Stimulated activated CD4-positive, alpha-beta T cell treated with anti-CD3 and anti-CD28 coated beads, TNF-alpha, amount 100 ng/mL, for 24 hours (primary cell): ENCODE measurements at places on chromosomes 4 and X.

- DNase-seq = no peak
Measured at GRCh38 chrX:108704839-108705238, 31.5 kb downstream of the IRS4 start.

DNA sequence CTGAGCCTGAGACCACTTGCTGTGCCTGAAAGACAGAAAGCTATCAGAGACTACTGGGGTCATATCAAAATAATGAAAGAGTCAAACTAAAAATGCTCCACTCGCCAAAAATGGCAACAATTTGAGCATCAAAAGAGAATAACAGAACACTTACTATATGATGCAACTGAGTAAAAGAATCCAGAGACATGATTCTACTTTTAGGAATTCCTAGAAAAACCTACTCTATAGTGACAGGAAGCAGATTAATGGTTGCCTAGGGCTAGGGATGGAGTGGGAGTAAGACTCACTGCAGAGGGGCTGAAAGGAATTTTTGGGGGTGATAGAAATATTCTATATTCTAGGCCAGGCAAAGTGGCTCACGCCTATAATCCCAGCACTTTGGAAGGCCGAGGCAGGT, 29.4 kb upstream of the SLAIN2 start:
- DNase-seq = no peak

- no peak for DNase-seq
Measured at GRCh38 chr4:139682309-139682708, 16.7 kb downstream of the MGST2 start.

- DNase-seq = no peak
Measured at GRCh38 chrX:40169193-40170101, 71.7 kb upstream of the BCOR start.

GRCh38 chrX:48703642-48704481, 7.3 kb downstream of the SUV39H1 start:
- no peak for DNase-seq

DNA sequence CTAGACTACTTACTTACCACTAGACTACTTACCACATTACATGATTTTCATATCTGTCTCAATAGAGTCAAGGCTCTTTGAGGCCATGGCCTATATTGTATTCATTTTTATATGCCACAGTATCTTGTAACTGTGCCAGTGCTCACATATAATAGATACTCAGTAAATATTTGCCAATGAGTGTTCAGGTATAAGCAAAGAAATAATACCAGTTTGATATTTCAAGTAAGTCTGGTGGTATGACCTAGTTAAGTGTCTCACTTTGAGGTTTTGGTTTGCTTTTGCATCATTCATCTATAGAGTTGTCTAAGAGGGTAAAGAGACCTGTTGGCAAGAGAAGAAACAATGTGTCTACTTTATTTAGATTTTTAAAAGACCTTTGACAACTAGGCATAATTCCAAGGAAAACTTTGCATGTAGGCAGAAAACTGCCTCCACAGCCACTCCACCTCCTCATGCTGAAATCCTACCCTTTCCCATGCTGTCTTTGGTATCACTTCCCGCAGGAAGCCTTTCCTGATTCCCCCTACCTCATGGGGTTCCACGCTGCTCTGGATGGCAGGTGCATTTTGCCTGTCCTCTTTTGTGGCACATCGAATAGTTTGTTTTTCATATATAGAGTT, 91.3 kb upstream of the KLHL13 start:
- DNase-seq = no peak

DNA sequence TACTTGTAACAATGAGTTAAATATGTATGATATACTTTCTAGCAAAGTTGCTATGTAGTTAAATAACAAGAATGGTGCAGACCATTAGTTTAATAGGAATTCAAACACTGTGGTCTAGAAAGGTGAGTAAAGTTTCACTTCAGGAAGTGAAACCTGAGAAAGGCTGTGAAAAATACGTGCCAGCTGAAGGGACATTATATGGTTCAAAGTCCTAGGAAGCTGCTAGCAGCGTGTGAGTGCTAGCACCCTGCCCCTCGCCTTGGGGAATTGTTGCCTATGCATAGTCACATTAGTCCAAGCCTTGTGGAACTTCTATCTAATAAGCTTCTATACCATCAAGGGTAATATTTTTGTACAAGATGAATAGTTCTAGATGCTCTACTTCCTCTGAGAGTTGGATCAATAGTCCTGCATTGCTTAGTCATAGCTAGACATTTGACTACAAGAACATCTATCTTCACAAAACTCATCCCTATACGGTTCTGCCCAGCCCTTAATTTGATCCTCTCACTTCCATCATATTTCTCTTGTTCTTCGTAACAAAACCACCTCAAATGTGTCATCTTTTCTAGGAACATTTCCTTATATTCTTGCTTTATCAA, 45.8 kb upstream of the ARSJ start:
- DNase-seq = no peak

GRCh38 chrX:40757058-40757457, 21.7 kb upstream of the MED14 start:
- no peak for DNase-seq

- DNase-seq = no peak
Measured at GRCh38 chr4:105558277-105558676, 5.9 kb downstream of the ARHGEF38 start.

- no peak for DNase-seq
Measured at GRCh38 chr4:84968925-84969324, 2.4 kb upstream of the WDFY3 start.

GRCh38 chrX:42524379-42524778, 253.6 kb downstream of the PPP1R2C start:
- DNase-seq = no peak

DNA sequence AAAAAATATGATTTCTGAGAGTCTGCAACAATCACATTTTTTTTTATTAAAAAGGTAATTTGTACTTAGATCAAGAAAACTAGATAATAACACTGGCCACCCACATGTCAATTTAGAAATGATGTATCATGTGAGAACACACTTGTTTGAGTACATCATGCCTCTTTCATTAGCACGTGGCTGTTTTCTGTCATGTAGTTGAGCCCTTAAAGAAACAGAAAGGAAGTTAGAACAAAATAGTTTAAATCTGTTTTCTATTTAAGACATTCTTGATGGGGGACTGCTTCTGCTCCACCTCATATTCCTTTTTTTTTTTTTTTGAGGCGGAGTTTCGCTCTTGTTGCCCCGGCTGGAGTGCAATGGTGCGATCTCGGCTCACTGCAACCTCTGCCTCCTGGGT, 207.5 kb downstream of the NSUN7 start:
- no peak for DNase-seq

DNA sequence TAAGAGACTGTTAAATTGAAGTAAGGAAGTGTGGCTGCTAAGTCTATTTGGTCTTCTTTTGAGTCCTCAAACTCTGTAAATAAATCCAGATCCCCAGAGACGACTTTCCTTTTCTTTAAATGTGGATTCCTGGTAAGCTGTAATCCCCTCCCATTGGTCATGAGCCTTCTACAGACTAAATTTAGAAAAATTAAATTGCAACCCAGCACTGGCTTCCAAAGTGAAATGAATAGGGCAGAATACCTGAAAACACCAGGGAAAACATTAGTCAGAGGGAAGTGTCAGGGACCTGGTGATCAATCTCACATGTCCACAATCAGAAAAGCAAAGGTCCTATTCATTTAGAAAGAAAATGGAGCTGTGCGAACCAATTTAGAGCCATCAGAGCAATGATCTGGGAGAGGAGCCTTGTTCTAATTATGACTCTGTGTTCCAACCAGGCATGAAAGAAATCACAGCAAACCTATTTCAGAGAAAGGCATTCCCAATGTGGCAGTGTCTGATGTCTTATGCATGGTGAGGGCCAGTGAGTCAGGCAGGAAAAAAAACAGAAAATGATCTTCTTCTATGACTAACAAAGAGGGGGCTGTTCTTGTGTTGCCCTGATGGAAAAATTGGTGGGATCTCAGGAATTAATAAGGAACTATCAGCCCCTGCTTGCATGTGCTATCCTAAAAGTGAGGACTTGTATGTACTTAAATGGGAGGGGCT, 19.8 kb upstream of the CCDC149 start:
- DNase-seq = no peak

GRCh38 chr4:85642356-85643100, 167.6 kb downstream of the ARHGAP24 start:
- no peak for DNase-seq

DNA sequence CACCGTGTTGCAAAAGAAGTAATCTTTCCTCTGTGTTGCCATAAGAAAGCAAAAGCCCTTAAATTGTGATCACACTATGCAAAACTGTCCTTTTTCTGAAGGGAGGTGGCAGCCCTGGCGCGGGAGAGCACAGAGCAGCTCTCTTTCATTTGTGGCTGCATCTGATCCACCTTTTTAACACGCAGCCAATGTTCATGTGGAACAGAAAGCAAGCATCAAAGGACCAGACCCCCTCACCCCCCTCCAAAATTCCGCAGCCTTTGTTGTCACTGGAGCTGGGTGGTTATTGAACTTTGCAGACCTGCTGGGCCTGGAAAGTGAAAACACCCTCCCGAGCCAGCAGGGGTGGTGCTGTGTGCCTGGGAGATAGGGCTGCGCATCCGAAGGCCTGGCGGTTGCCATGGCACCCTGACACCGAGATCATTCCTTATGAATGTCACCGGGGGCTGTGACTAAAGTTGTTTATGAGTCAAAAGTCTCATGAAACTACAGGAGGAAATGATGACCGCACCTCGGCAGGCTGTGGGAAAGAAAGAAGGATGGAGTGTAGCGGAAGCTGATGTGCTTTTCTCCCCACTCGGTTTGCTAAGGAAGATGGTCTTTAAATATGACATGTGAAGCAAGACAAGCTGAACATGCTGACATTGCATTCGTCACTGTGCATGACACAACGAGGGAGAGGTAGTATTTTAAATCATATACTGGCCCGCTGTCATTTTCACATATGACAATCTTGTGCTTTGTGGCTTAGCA, 367.4 kb downstream of the UNC5C start:
- DNase-seq = no peak

DNA sequence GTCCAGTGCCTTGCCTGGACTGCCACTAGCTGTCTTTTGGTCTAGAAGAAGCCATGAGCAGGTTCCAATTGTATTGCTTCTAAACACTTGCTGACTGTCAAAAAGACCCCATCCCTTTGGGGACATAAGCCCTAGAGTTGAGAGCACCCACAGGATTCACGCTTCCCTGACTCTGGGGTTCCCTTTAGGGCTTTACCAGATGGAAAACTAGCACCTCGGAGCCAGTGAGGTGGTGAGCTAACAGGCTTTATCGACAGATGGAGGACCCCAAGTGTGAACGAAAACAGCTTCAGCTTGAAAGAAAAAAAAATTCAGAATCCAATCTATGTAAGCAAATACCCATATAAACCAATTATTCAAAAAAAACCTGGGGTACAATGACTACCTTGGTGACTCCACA, 90.8 kb downstream of the NAA11 start:
- no peak for DNase-seq

DNA sequence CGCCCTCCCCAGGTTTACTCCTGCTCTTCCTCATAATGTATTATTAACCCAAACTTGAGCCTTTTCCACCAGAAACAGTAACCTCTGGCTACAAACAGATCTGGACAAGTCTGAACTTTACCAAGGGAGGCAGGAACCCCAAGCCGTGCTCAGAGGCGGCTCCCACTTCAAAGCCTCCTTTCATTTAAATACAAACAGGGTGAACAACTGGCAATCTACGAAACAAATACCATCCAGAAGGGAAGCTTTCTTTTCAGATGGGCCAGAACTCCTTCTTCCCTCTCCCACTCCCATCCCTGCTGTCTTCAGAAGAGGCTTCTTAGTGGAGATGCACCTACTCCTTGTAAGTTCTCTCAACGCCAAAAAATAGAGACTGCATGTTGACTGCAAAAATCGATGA, 2.1 kb upstream of the GPC4 start:
- no peak for DNase-seq

GRCh38 chrX:4379071-4379470, 665.6 kb upstream of the PRKX start:
- no peak for DNase-seq

DNA sequence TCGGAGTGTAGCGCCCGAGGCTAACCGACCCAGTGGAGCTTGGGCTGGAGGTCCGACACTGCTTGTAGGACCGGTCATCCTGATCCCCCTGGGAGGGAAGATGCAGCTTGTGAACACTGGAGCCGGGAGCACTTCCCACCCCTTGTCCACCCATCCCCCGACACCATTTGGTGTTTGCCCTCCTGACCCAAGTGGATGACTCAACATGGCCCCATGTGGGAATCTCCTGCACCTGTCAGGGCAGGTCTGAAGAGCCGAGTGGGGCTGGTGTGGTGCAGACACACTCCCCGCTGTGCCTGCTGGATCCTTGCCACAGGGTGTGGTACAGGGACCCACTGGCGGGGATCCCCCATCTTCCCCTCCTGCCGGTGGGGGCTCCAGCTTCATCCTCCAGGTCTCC, 90.0 kb upstream of the AFAP1 start:
- DNase-seq = no peak

- no peak for DNase-seq
Measured at GRCh38 chr4:38672397-38673129, 8.6 kb downstream of the KLF3 start.

DNA sequence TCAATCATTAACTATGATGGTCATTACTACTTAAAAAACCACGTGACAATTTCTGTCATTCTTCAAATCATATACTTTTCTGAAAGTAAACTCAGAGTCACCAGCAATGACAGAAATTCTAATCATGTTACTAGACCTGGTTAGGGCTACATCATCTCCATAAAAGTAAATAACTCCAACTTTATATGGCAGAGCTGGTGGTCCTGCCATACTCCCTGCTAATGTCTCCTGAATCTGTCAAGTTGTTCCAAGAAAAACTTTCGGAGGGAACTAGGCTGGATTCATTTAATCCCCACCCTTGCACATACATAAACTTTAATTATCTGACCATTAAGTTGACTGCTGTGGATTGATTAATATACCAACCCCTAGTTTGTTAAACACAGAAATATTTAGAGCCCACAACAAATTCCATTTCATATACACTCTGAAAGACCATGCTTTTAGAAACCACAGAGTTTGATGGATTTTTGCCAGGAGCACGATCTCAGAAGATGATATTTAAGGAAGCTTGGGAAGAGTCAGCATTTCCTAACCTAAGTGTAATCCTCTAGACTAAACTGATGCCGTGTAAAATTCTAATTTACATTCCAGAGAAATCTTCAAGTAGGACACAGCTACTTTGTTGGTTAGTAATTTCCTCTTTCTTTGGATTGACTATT, 577.0 kb downstream of the FAT4 start:
- no peak for DNase-seq

- no peak for DNase-seq
Measured at GRCh38 chr4:55517526-55518229, 29.0 kb downstream of the CLOCK start.

- no peak for DNase-seq
Measured at GRCh38 chrX:51332188-51332942, at the start of gene NUDT10. NUDT10 (plus strand) TSS chrX:51332822; CDS start chrX:51332966, 144 bp downstream.

DNA sequence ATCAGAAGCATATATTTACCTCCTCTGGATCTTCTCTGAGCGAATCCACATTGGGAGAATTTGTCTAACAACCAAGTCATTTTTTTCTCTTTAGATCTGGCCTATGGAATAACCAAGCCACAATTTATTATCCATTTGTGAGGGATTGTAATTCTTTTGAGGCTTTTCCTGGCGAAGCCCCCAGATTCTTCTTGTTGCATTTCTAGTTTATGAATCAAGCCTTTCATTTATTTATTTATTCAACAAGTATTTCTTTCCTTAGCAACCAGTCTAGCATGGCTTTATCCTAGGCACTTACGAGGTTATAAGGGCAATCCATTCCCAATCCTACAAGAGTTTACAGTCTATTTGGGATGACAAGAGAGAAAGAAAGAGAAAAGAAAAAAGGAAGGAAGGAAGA, 18.4 kb upstream of the FNIP2 start:
- no peak for DNase-seq

GRCh38 chr4:80446664-80447063, 111.1 kb downstream of the CFAP299 start:
- DNase-seq = no peak

- no peak for DNase-seq
Measured at GRCh38 chrX:11628399-11628798, 37.3 kb downstream of the ARHGAP6 start.
